ENCODE measurements at places on chromosomes 13 and 19.
A peak's percentile ranks its signal among the peaks of the same experiment; 100 is the strongest.

GRCh38 chr19:7382694-7383093, 34.0 kb downstream of the ARHGEF18 start:
- DNase-seq = no peak

GRCh38 chr19:27770095-27770494, 1442.9 kb downstream of the UQCRFS1 start:
- no peak for DNase-seq

DNA sequence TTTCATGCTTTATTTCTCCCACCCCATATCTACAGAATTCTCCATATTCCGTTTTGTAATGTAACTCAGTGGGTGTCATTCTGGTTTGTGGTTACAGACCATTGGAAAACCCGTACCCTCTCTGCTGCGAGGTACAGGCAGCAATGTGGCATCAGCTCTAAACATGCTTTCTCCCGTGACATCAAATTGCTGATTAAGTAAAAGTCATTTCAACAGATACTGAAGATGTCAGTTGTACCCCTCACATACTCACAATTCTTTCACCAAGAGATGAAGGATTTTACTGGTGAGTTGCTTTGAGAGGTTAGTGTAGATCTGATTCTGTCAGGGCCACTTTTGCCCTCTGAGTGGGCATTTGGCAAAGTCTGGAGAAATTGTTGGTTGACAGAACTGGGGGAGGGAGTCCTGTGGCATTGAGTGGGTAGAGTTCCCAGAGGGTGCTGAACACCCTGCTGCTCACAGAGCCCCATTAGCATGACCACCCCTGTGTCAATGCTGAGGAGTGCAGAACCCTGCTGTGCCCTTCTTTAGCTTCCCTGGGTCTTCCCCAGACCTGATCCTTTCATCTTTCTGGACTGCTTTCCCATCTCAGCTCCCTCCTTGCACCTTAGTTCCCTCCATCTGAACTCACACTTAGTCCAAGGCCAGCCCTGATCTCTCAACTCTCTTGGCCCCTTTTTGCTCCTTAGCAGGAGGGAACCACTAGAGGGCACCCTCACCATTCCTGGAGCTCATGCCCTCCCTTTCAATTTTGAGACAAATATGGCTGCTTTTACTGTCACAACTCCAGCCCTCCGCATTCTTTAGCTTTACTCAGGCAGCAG, 39.9 kb upstream of the CEACAM8 start:
- peak; percentile 50 for DNase-seq

DNA sequence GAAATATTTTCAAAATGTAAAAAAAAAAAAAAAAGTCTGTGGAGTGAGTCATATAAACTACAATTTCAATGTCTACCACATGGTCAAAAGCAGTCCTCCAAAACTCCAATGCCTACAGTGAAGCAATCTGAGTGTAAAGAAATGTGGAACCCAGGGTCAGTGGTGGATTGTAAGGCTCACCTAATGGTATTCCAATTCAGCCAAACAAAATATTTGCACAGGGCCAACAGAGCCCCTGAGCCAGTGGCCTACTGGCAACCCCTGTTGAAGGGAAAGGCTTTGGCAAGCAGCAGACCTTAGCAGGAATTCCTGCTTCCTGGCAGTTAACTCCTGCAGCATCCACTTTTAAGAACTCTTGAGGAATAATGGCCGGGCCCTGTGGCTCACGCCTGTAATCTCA, 3.4 kb downstream of the DNMT1 start:
- DNase-seq = no peak

DNA sequence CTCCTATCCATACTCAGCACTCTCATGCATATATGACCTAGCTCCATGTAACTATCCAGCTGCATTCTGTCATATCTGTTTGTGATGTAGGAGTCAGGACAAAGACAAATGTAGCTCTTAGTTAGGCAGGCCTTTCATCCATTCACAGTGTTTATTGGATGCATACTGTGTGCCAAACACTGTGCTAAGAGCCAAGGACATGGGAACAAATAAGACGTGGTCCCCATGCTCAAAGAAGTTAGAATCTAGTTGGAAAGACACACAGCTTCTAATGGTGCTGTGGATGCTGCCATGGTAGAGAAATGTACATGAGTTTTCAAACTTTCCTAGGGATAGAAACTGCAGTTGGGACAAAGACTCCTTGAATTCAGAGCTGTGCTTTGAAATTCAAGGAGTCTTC, 31.7 kb upstream of the IL17D start:
- DNase-seq = no peak

- no peak for DNase-seq
These were observed 26.6 kb upstream of the OR10H1 start for GRCh38 chr19:15841875-15842569.

DNA sequence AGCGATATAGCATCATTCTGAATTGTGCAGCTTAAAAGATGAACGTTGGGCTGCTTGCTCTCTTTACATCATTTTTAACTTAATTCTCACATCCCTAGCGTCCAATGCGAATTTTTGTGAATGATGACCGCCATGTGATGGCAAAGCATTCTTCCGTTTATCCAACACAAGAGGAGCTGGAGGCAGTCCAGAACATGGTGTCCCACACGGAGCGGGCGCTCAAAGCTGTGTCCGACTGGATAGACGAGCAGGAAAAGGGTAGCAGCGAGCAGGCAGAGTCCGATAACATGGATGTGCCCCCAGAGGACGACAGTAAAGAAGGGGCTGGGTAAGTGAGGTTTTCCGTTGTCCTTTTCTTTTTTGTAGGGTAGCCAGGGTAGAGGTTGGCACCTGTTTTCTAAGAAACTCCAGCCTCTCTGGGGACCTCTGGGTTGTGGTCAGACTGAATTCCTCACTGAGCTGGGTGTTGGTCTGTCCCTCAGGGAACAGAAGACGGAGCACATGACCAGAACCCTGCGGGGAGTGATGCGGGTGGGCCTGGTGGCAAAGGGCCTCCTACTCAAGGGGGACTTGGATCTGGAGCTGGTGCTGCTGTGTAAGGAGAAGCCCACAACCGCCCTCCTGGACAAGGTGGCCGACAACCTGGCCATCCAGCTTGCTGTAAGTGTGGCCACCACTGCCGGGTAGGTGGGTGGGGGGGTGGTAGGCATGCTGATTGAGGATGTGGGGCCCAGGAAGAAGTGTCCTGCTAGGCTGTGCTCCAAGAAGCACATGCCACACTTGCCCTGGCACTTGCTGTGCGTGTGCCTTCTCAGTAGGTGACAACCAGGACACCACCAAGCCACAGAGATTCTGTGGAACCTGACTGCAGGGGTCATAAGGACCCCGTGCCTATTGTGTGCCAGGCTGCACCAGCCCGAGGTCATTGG, 17.0 kb downstream of the ILF3 start:
- no peak for DNase-seq

DNA sequence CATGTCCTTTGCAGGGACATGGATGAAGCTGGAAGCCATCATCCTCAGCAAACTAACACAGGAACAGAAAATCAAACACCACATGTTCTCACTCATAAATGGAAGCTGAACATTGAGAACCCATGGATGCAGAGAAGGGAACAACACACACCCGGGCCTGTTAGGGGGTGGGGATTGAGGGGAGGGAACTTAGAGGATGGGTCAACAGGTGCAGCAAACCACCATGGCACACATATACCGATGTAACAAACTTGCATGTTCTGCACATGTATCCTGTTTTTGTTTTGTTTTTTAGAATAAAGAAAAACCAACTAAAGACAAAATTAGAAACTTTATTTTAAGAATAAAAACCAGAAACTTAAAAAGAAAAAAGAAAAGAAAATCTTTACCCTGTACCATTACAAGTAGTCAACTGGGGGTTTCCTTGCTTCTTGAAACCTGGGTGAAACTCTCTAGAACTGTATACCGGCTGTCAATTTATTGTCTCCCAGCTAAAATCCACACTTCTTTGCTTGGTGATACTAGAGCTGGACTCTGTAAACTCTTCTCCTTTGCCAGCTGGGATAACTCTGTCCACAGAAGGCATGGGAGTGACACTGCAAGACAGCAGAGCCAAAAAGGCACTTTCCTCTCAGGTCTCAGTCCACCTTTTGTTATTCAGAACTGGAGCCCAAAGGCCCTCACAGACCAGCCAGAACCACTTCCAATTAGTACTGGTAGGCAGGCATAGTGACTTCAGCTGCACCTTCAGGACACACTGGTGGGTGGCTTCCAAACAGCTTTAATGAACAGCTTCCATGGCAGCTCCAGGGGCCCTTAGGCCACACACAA, 9.0 kb downstream of the MICU2 start:
- DNase-seq = no peak

DNA sequence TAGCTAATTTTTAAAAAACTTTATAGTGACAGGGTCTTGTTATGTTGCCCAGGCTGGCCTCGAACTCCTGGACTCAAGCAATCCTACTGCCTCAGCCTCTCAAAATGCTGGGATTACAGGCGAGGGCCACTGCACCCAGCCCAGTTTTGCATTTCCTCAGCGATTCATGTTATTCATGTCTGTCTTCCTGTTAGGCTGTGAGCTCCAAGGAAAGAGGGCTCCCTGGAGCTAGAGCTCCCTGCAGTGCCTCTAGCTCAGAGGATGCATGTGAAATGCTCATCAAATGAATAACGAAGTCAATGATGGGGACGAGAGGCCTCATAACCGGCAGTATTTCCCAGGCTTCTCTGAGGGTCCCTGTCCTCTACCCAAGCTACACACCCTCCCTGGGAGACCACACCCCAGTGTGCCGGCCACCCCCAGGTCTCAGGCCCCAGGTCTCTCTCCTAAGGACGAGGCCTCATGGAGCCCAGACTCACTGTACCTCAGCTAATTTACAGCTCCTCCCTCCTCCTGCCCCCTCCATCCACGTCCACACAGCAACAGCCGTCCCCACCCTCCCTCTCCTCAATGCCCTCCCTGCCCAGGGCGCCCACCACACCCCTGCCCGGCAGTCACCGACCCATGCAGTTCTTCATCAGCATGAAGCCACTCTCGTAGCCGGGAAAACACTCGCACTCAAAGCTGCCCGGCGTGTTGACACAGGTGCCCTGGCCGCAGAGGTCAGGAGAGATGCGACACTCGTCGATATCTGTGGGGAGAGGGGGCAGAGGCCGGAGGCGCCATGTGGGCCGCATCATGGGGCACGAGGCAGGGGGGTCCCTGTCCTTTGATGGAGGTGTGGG, 28.5 kb downstream of the FBN3 start:
- no peak for DNase-seq

- no peak for DNase-seq
These were observed 398.9 kb downstream of the IRS2 start for GRCh38 chr13:109387471-109387870.

DNA sequence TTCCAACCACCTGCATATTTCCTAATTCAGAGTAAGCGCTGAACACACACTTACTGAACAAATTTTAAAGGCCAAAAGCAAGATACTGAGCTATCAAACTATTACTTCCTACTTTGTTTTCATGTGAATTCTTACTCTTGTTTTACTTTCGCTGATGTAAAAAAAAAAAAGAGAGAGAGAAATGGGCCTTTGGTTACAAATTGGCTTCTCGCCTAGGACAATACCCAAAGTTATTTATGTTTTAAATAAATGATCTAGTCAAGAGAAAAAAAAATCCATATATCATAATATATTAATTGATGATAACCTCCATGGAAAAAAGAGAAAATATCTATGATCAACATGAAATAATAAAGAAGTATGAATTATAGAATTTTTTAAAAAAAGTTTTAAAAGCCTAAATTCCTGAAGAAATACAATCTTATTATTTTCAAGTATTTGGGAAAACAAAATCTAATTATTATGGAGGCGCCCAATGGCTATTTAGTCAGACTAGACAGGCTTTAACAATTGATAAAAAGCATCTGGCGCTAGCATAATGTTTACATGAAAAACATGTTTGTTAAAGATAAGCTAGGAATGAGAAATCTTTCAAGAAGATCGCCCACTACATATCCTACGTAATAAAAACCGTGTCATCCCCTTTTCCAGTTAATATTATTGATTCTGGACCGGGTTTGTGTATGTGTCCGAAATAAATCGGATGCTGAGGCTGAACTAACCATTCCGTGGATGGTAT, 9.0 kb downstream of the COL4A1 start:
- no peak for DNase-seq

DNA sequence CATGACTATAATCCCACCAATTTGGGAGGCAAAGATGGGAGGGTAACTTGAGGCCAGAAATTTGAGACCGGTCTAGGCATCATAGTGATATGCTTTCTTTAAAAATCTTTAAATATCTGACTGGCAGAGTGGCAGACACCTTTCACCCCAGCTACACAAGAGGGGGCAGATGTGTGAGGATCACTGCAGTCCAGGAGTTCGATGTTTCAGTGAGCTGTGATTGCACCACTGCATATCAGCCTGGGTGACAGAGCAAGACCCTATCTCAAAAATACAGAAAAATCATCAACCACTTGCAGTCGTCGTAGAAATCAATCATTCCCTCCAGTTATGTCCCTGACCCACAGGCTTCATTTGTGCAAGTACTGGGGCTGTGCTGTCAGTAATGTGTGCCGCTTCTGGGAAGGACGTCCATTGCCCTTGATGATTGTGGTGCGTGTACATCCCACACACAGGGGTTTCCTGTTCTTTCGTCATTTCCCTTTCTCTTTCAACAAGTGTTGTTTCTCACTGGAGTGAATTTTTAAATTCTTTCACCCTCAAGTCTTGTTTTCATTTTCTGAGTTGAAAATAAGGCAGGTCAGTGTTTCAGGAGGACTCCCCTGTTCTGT, 1.4 kb downstream of the LGALS14 start:
- DNase-seq = peak; percentile 41

- DNase-seq = no peak
These were observed 60.9 kb upstream of the RANBP3 start for GRCh38 chr19:6038634-6039405.

DNA sequence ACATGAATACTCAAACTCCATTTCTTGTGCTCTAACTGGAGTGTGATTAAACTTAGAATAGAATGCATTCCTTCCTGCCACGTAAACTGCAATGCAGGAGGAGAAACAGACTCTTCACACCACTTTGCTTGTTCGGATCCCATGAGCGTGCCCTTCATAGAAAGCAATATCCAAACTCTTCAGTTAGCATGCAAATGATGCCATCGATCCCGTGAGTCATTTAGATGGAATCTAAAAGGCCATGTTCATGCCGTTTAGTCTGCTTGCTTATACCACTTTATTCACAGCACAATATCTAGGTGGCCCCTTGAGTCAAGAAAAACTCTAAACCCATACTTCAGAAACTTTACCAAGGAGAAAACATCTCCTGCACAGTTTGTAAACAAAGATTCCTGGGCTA, 225.8 kb downstream of the OXGR1 start:
- no peak for DNase-seq

DNA sequence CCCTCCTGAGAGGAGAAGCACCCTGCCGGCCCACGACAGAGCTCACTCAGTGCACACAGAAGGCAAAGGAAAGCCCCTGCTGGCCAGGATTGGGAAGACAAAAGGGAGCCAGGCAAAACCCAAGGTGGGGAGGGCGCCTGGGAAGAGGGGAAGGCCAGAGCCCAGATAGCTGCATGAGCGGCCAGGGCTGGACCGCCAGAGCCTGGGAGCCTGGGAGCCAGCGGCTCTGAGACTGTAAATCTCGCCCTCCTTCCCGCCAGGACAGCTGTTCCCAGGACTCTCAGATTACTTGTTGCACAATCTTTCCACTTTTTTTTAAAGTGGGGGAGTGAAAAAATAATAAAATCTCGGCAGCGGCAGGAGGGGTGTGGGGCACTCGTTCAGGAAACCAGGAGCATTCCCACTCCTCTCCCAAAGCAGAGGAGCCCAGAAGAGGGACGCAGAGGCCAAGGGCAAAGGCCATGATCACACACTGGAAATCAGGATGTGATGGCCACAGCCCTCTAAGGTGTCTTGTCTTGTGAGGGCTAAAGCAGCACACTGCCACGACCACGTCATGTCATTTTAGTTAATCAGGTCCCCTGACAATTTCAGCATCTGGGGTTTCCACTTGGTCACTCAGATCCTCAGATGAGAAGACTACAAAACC, 19.6 kb upstream of the EPHX3 start:
- no peak for DNase-seq

GRCh38 chr13:28586439-28587173, 72.3 kb upstream of the POMP start:
- no peak for DNase-seq
